ENCODE measurements at places on chromosomes 7 and 10.

GRCh38 chr10:33355274-33355673 lies 20.8 kb upstream of the NRP1 start:
- DNase-seq, result no peak

- DNase-seq, result no peak
These were observed 247.7 kb upstream of the DKK1 start for GRCh38 chr10:52066383-52066782.

GRCh38 chr7:277228-277627 lies 12.7 kb upstream of the FOXL3 start:
- DNase-seq, result no peak

GRCh38 chr7:21746949-21747348 lies 198.8 kb downstream of the CDCA7L start:
- no peak for DNase-seq

GRCh38 chr10:70846795-70847194 lies 31.0 kb downstream of the SGPL1 start:
- DNase-seq, result no peak

GRCh38 chr7:142482891-142483658 lies 225.2 kb upstream of the PRSS58 start:
- peak; percentile 54 for DNase-seq
